ENCODE measurements at places on chromosomes 2 and 18. TPM values are rescaled to one million over a fixed set of nuclear protein-coding genes. Genes with fewer than 3 reads are reported as not detected.

DNA sequence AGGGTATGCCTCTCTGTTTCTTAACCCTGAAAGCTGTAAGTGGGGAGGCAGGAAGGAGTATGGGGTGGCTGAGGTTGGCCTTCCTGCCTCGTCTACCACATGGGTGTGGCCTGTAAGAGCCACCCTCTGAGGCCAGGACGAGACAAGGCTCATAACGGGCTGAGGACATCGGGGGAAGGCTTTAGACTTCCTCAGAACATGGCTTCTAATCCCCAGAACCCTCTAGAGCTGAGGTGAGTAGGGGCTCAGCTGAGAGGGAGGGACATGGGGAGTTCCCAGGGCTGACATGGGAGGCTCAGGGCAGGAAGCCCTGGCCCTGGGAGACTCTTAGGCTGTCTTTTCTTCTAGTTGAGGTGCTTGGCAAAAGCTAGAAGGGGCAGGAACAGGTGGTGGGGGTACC, 36.7 kb downstream of the EMX1 start:
- DNase-seq = no peak

DNA sequence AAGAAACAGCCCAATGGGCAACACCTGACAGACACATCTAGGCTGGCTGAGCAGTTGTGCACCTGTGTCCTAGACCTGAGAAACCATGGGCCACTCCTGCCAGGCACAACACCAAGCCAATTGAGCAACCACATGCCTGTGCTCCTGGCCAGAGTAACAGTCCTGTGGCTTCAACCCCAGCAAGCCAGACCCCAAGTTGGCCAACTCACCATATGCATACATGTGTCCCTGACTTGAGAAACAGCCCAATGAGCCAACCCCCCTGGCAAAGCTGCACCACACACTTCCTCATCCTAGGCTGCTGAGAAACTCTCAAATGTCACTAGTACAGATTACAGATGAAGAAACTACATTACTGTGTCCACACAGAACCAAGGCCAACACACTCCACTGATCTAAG, 36.6 kb downstream of the USP34 start:
- DNase-seq = no peak

DNA sequence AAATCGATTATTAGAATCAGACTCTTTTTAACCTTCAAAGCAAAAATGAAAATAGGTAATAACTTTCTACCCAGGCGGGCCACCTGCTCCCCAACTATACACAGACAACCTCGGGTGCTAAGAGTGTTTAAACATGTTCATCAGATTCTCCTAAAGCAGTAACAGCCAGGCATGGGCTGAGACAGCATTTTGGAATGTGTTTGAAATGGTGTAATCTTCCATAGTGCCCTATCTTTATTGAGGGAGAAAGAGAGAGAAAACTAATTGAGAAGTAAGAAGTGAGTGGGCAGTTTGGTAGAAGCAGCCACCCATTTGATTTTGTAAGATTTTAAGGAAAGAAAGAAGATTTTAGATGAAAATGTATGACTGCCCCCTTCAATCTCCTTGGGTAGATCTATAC, 196.1 kb upstream of the CTAGE1 start:
- no peak for DNase-seq

ONECUT2 gene
- 2.5 TPM for total RNA-seq

G6PC2 gene
- total RNA-seq = not detected

UGT1A10 gene
- total RNA-seq = not detected

DNA sequence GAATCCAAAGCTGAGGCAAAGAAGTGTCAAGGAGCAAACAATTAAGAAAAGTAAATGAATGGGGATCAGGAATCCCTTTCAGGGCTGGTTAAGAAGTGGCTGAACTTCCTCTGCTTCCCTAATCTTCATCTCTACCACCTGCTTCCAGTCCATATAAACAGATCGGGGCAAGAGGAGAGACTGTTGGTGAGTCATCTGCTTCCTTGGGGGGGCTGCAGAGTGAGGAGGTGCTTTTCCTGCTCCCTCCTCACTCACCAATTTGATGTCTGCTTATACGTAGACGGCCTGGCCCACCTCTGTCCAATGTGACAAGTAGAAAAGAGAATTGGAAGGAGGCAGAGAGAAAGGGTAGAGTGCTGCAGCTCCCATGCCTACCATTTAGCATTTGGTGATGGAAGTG, 68.4 kb downstream of the NAB1 start:
- no peak for DNase-seq

ZNF236 gene
- 8.4 TPM for total RNA-seq

CHRND gene
- total RNA-seq = not detected

GRCh38 chr18:8458546-8459215, 150.6 kb upstream of the RAB12 start:
- DNase-seq = no peak

Measured in K562 (cell line).